NCI-H1436 treated with DMSO at 0.1 percent for 48 hours (cell line): ENCODE measurements at places on chromosomes 5 and 9.
A peak's percentile ranks its signal among the peaks of the same experiment; 100 is the strongest.

GRCh38 chr9:78292716-78293497 is 4.0 kb upstream of the PSAT1 start:
- no peak for DNase-seq

DNA sequence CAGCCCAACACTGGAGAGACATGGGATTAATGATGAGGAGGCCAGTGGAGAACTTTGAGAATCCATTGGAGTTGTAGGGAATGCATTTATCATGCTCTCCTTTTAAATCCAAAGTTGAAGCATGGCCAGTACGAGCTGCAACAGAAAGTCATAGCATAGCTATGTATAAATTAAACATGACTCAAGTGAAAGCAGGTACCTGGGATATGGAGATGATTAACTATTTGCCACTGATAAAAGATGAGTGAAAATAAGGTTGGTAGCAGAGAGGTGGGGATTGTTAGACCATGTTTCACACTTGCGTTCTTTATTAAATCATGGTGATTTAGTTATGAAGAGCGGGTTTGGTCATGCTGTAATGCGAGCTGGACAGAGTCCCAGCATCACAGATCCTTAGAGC is 189.6 kb downstream of the ARHGEF28 start:
- no peak for DNase-seq

- DNase-seq = no peak
Measured at GRCh38 chr5:151058301-151058700, 22.5 kb downstream of the TNIP1 start.

GRCh38 chr9:127943731-127944144 is 6.1 kb upstream of the DPM2 start:
- DNase-seq = peak; percentile 64

- no peak for DNase-seq
Measured at GRCh38 chr9:2741441-2742158, 24.3 kb downstream of the KCNV2 start.
